Fibroblast of skin of right biceps (primary cell): ENCODE measurements at places on chromosomes 5 and 9.

- peak; percentile 31 for DNase-seq
Measured at GRCh38 chr5:98492258-98492657, 281.2 kb upstream of the RGMB start.

DNA sequence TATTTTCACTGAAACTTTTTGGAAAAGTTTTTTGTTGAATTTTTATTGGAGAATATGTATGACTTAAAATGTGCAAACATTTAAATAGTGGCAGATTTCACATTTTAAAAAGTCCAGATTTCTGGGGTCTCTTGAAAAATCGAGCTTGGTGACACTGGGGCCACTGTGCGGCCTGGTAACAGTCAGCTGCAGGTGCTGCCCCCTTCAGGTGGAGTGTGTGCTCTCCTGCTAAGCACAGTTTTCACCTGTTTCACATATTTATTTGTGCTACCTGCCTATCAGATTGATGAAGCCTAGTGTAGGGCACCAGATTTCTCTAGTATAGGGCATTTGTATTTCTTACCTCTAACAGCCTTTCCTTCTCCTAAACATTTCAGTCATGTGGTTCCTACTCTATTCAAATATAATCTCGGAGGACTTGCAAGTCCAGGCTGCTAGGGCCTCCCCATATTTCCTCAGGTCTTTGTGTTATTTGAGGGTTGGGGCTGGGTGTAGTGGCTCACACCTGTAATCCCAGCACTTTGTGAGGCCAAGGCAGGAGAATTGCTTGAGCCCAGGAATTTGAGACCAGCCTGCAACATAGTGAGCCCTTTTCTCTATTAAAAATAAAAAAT is 95.8 kb upstream of the KLF9 start:
- DNase-seq, result no peak

- peak; percentile 95 for DNase-seq
Measured at GRCh38 chr9:18359335-18359734, 114.6 kb upstream of the ADAMTSL1 start.

- no peak for DNase-seq
Measured at GRCh38 chr5:154797762-154798161, 42.6 kb downstream of the LARP1 start.

- no peak for DNase-seq
Measured at GRCh38 chr9:8436786-8437185, 637.2 kb upstream of the DMAC1 start.

DNA sequence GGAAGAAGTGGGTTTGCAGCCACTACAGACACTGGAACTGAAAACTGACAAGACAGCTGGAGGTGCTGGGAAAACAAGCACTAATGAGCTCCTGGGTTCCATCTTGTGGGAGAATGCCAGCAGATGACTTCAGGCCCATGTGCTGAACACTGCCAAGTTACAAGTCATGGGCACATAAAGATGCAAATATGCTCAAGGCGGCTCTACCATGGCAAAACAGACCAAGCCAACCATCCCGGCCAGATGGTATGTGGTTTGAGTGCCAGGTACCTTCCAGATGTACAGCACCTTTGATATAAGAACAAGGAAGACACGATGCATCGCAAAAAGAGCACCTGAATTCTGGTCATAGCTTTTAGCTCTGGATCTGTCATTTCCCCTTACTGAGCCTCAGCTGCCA is 19.9 kb downstream of the TNFSF8 start:
- no peak for DNase-seq

GRCh38 chr9:97910357-97910756 is 11.9 kb downstream of the TRMO start:
- no peak for DNase-seq

DNA sequence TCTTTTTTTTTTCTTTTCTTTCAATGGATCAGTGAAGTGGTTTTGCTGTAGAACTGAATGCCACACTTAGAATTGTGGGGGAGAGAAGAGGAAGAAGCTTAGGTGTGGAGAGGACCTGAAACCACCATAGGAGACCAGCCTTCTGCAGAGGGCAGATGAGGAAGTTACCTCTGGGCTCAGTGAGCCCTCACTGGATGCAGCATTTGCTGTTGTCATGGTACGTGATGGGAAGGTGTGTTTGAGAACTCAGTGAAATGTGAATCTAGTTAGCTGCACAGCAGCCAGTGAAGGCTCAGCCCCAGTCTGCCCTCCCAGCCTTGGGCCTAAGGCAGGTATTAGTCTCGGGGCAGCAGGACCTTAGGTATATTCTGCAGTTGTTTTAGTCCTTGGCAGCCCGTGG is 17.5 kb downstream of the CYFIP2 start:
- no peak for DNase-seq

DNA sequence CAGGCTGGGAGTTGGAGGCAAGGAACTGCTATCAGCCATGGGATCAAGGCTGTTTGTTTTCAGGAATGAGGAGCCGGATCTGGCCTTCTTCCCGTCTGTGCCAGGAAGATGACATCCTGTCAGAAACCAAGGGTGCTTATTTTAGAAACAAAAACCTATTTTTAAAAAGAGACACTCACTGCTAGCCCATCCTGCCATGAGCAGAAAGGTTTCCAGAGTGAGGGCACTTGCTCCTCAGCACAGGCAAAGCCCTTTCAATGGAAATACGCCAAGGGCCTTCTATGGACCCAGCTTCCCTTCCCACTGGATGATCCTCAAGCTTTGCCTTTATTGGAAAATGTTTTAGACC is 132.6 kb upstream of the FSTL4 start:
- DNase-seq, result no peak

GRCh38 chr5:111719773-111720172 is 37.2 kb downstream of the NREP start:
- no peak for DNase-seq

GRCh38 chr9:122389799-122390481 is 19.1 kb downstream of the PTGS1 start:
- DNase-seq, result peak; percentile 32

- DNase-seq, result peak; percentile 54
Measured at GRCh38 chr5:71471193-71471592, 15.7 kb downstream of the BDP1 start.

DNA sequence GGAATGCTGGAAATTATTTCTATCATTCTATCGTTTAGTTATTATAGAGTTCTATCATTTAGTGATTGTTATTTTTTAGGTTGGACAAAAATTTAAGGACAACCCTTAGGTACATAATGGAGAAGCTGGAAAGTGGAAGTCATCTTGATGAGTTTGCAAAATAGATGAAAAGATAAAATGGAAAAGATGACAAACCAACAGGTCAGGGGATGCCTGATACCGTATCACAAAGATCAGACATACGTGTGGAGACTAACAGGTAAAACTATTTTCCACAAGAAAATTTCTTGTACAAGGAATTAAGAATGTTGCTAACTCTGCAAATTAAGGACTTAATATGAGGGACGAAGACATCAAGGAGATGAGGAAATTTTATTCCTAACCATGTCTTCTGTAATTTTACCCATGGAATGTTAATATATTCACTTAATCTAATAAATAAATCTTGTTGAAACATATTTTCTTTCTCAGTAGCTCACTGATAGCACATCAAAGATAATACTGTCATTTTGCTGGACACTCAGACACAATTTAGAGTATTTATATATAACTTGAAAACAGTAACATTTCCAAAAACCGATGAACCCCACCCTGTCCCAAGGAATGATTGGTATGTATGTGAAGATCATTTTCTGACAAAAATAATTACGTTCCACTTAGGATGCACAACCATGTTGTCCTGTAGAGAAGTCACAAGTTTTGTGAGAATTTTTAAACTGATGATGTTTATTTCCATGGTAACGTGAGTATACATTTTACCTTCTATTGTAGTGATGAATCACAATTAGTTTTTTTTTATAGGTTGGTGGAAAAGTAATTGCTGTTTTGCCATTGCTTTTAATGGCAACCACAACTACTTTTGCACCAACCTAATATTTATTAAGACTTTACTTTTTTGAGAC is 2.6 kb downstream of the LURAP1L start:
- no peak for DNase-seq

- peak; percentile 12 for DNase-seq
Measured at GRCh38 chr9:75551861-75552260, 338.6 kb upstream of the PCSK5 start.

- peak; percentile 73 for DNase-seq
Measured at GRCh38 chr5:83377131-83377865, 94.2 kb upstream of the VCAN start.

DNA sequence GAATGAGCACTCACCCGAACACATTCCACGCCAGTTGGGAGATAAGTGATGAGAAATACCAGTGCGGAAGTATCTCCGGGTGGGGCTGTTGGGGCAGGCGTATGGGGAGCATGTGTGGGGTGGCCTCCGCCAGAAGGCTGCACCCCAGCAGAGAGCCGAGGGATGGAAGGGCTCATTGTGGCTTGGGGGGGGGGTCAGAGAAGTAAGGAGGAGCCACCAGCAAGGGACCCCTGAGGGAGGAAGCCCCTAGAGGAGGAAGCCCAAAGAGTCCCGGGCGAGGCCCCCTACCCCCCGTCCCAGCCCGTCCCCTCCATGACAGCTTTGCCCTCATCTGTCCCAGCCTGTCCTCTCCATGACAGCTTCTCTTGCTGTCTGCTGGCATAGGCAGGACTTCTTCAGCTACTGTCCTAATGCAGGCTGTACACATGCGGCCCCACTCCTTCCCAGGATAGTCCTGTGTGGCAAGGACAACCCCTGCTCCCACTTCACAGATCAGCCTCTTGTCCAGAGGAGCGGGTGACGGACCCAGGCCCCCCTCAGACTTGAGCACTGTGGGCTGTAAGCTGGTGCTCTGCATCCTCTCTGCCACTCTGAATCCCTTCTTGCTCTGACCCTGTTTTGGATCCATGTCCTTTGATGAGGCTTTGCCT is 239.6 kb downstream of the CACNA1B start:
- DNase-seq, result no peak

GRCh38 chr5:139844472-139845145 is 49.0 kb downstream of the PSD2 start:
- DNase-seq, result peak; percentile 65

- peak; percentile 38 for DNase-seq
Measured at GRCh38 chr5:36152324-36153297, 700 bp downstream of the SKP2 start.

DNA sequence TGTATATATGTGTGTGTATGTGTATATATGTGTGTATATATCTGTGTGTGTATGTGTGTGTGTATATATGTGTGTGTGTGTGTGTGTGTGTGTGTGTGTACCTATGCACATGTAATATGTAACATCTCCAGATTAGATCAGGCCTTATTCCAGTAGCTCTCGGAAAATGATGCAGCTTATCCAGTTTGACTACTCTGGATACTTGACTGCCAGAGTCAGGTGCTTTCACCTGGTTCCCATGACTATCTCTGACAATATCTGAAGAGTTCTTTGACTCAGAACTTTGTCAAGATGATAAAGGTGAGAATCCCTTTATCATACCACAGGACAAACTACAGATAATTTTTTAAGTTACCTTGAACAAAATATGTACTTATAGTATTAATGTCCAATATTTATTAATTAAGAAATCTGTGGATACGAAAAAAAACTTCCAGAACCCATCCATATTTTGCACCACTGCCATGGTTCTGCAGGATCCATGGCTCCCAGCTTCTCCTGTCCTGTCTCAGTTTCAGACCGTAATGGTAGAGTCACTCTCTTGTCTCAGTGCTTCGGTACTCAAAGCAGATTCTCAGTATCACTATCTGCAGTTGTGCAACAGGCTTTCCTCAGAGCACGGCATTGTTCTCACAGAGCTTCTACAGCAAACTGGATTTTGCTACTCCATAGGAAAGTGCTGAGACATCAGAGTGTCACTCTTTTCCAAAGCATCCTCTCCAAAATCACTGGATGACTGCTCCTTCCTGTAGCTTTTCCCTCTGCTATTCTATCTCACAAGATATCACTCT is 164.4 kb upstream of the SLC12A2 start:
- DNase-seq, result no peak

- DNase-seq, result peak; percentile 72
Measured at GRCh38 chr5:137743031-137743640, 7.2 kb upstream of the KLHL3 start.

DNA sequence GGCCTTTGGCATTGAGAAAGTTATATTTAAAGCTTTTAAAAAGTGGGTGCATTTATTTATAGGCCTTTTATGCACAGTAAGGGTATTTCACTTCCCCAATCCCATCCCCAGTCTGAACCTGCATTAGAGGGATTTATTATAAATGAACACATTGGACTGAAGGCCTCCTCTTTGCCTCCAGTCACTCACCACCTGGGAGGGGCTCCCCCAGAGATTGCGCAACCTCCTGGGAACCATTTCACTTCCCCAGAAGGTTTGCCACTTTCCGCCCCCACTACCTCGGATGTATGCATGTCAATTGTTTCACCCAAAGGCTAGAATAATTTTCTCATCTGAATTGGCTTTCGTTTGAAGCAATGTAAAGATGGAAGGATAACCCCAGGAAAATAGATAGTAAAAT is 29.8 kb upstream of the VCAN start:
- no peak for DNase-seq

GRCh38 chr5:132837868-132838267 is 7.4 kb upstream of the SHROOM1 start:
- no peak for DNase-seq

DNA sequence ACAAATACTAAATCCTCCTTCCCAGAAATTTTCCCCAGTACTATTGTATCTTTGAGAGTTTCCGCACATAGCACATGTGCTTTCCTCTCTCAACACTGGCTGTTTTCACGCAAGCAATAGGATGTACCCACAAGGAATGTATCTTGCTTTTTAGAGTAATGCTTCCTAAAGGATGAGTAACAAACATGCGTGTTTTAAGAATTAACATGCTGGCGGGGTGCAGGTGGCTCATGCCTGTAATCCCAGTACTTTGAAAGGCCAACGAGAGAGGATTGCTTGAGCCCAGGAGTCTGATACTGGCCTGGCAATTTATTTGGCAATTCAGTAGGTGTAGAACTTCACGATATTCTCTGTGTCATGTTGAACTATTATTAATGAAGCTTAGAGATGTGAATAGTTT is 4.6 kb downstream of the RUFY1 start:
- DNase-seq, result no peak

- no peak for DNase-seq
Measured at GRCh38 chr9:83665580-83666200, 42.1 kb downstream of the UBQLN1 start.

GRCh38 chr9:114276908-114277821 is 45.7 kb upstream of the ORM1 start:
- DNase-seq, result peak; percentile 97

DNA sequence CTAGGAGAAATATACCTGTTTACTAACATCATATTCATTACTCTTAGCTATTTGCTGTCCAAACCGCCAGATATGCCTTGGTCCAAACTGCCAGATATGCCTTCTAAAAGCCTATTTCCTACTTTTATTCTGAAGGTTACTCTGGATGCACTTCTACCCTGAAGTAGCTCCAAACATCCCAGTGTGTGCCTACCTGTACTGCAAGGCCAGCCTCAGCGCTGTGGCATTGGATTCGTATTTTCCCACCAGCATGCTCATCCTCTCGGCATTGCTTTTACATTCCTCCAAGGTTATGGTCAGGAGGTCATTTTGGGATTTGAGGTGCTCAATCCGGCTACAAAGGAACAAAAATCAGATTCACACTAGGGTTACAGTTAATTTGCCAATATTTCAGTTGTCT is 94.3 kb downstream of the DCP2 start:
- no peak for DNase-seq

GRCh38 chr9:135508211-135508820 is 7.8 kb downstream of the MRPS2 start:
- DNase-seq, result no peak

- no peak for DNase-seq
Measured at GRCh38 chr5:72125941-72126620, 18.8 kb downstream of the MAP1B start.
